ENCODE measurements at places on chromosomes 1 and 21.

DNA sequence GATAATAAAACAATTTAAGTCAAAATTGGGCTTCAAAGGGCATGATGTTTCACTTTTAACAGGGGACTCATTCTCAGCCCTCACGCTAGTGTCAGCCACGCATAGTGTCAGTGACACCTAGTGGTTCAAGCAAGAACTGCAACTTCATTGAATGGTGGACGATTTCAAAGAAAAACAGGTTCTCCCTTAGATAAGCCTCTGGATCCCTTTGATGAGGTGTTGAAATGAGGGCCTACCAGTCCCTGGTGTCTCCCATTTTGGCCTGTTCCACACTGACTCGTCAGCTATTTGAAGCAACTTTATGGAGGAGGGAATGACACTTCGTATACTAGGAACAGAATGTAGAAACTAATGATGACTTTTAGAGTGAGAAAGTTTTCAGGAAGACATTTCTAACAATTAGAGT is 56.2 kb downstream of the FCRL5 start:
- peak; percentile 47 for DNase-seq

DNA sequence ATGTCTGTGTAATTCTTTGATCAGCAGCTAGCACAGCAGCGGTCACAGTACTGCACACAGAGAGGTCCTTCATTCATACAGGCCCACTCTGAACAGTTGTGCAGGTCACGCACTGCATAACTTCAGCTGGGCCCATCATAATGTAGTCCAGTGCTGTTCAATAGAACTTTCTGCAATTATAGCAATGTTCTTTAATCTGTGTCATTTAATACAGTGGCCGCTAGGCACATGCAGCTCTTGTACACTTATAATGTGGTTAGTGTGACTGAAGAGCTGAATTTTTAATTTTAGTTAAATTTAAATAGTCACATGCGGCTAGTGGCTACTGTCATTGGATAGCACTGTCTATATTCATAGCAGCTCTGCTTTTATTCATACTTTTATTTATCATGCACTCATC is 48.7 kb upstream of the NFASC start:
- no peak for DNase-seq

DNA sequence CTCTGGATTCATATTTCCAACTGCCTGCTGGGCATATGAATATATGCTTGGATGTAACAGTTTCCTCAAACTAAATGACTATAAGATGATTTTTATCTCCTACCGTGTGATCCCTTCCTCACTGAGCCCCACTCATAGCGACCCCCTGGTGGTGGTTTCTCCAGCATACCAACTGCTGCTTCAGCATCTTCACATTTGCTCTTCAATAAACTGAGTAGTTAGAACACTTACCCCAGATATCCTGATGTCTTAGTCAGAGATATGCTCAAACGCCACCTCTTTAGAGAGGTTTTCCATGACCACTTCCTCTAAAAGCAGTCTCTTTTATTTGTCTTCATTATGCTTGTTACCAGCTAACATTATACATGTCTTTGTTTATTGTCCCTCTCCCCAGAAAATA is 10.2 kb upstream of the HNRNPR start:
- DNase-seq, result peak; percentile 7

- no peak for DNase-seq
These were observed 505.2 kb downstream of the PLPP3 start for GRCh38 chr1:56074007-56074651.

DNA sequence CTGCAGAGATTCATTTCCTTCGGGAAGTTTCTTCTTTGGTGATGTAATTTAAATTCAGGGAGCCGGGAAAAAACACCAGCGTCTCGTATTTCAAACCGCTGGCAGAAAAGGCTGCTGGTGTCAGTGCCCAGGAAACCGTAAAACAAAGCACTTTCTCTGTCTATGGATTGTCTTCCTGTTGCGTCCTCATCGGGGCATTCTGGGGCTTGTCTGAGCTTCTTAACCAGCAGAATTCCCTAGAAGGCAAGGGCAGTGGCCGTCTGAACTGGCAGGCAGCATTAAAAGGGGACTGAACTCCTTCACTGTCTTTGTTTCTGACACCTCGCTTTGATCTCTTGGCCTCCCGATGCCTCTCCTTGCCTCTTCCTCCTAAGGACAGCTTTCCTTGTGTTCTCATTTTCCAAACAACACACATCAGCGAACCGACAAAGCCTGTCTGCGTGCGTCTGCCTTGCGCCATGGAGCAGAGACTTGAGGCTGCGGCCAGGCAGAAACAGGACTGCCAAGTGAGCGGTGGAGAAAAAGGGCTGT is 391.6 kb upstream of the VAMP3 start:
- DNase-seq, result no peak

- no peak for DNase-seq
These were observed 54.7 kb upstream of the BEND5 start for GRCh38 chr1:48831120-48831978.

DNA sequence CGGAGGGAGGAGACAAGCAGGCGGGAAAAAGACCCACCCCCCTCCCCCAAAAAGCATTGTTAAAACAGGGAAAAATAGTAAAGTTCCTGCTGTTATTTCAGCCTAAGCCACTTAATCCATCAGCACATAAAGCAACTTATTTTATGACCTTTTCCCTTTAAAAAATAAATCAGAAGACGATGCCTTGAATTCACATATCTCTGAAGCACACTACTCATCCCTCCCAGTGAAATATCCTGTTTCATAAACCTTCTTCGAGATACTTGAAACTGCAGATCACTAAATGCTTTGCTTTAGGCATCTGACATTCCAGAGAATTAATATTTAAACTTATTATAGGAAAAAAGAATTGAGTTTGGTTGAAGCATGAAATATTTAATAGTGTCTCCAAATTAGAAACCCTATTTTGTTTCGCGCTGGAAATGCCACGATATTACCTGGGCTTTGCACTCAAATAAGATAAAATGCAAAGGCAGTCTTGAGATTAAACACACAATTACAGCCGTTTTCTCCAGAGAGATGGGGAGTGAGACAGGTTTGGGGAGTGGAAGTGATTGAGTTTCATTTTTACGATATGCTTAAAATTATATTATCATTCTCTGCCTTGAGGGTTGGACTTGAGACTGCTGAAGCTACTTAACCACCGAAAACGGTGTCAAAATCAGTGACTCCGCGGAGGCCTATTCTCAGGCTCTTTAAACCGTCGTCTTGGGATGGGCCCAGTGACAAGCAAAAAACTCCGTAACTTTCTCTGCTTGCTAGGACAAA is 9.3 kb downstream of the GLIS1 start:
- no peak for DNase-seq

GRCh38 chr21:42666023-42666747 is 12.8 kb downstream of the PDE9A start:
- DNase-seq, result no peak

GRCh38 chr1:203558064-203558760 is 64.3 kb downstream of the OPTC start:
- DNase-seq, result no peak
